Activated CD4-positive, alpha-beta T cell treated with anti-CD3 and anti-CD28 coated beads for 24 hours (primary cell): ENCODE measurements at places on chromosomes 7 and 10.

DNA sequence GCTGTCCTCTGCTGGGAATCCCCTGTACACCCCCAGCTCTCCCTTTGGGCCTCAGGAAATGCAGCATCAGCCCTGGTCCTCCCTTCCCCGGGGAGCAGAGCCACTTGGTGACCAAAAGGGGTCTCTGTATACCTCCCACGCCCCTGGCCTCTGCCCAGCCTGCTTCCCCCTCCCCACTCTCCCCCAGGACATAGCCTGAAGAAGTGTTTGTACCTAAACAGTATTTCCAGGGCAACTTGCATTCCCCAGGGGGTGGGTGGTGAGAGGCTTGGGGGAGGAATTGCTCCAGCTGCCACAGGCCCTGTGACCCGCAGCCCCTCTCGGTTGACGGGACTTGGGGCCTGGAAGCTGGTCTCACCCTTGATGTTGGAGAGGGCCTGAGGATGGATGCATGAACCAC, 39.3 kb downstream of the TMEM270 start:
- DNase-seq = no peak

DNA sequence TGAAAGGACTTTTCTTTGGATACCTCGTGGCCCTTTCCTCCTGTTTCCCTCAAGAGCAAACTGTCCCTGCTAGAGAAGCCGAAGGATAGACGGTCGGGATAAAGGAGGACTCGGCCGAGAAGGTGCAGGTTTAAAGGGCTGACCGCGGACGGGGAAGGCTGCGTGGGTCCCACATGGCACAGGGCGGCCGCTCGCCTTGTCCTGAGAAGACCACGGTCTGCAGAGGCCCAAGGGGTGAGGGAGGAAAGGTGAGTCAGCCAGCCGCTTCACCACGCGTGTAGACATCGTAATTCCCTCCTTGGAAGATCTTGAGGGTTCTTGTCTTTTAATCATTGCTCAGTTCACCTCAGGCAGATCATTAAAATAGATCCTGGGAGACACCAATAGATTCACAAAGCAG, 253.8 kb downstream of the DPP6 start:
- no peak for DNase-seq

- DNase-seq = no peak
These were observed 161.9 kb upstream of the ZMIZ1 start for GRCh38 chr10:78906734-78907390.

GRCh38 chr10:30098629-30099028, 39.2 kb upstream of the JCAD start:
- DNase-seq = no peak

DNA sequence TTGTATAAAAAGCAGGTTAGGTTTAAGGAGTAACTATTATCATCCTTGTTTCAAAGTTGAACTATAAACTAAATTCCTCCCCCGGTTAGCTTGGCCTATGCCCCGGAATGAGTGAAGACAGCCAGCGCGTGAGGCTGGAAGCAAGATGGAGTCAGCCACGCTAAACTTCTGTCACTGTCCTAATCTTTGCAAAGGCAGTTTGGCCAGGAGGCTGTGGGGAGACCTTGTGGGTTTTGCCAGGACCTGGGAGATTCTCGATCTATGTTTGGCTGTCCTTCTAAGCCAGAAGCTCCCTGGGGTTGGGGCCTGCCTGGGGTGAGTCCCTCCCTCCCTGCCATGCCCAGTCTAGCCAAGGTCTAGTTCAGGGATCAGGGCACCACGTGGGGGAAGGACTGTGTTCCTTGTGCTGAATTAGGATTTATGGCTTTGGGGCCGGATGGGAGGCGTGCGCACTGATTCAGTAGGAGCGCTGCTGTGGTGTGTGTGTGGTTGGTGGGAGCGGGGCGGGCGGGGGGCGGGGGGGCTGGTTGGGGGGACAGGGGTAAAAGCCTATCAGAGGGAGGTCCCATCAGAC, 871 bp upstream of the GTF2IRD1 start:
- DNase-seq = no peak

- DNase-seq = no peak
These were observed 101.6 kb downstream of the XPNPEP1 start for GRCh38 chr10:109821672-109822071.

GRCh38 chr7:5214236-5214635, 24.2 kb downstream of the WIPI2 start:
- DNase-seq = no peak

GRCh38 chr10:8136736-8137135, 82.2 kb downstream of the GATA3 start:
- DNase-seq = no peak

DNA sequence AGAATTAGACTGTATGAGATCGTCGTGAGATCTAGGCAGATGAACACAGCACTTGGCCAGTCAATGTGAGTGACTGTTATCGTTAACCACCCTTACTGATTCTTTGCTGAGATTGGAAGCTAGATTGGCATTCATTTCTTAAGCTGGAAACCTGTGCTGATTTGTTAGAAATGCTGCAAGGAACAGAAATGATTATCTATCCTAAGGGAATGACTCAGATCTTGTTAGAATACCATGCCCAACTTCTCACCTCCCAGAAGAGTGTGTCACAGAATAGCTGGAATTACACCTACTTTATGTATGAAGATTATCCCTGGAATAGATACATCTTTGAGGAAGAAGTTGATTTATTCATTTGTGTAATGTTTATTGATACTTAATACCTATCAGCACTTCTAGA, 275.2 kb downstream of the AUTS2 start:
- DNase-seq = no peak

- no peak for DNase-seq
These were observed 58.8 kb upstream of the AGMO start for GRCh38 chr7:15620491-15621185.

GRCh38 chr7:47034180-47034579, 547.7 kb downstream of the TNS3 start:
- DNase-seq = no peak

GRCh38 chr10:113499806-113500205, 53.0 kb upstream of the HABP2 start:
- no peak for DNase-seq

DNA sequence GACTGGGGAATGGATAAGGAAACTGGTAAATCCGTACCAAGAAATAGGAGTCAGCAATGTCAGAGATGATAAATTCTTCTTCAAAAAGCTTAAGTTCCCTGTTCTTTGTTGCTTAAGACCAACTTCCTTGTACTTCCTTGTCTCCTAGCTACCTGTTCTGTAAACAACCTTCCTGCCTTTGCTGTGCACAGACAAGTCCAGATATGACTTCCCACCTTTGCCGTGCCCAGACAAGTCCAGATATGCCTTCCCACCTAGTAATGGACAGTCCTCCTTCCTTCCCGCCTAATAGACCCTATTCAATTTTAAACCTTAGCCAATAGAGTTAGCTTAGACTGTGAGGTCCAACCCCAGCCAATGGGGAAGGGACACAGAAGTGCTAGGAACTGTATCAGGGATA, 2.5 kb upstream of the ZNF33A start:
- DNase-seq = no peak

DNA sequence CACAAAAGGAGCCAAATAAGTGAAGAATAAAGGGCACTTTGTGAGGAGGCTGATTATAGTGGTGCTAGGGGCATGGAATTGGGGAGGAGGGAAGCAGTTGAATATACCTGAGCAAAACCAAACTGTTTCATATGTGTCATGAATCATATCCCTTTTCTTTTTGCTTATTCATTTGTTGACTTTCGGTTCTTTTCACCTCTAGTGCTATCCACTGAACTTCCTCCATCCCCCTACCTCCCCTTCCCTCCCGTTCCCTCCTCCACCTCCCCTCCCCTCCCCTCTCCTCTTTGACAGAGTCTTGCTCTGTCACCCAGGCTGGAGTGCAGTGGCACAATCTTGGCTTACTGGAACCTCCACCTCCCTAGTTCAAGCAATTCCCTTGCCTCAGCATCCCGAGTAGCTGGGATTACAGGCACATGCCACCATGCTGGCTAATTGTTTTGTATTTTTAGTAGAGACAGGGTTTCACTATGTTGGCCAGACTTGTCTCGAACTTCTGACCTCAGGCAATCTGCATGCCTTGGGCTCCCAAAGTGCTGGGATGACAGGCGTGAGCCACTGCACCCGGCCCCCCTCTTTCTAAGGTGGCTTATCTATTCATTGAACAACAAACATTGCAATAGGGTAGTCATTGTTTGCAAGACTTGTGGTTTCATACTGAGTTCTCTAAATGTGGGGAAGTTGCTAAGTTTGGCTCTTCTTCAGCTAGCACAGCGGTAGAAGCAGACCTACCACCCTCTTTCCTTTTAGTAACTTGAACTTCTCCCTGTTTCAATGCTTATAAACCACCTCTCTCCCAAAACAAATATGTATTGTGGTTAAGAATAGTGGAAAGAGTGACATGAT, 150.4 kb upstream of the PRPS1L1 start:
- no peak for DNase-seq

- no peak for DNase-seq
These were observed 233.5 kb upstream of the KIAA1217 start for GRCh38 chr10:23975431-23975830.
